Adrenal gland (tissue), 19 donors: ENCODE measurements at places on chromosomes 16 and 17. TPM values are rescaled to one million over a fixed set of nuclear protein-coding genes. Genes with fewer than 3 reads are reported as not detected.

- DNase-seq = no peak
- no peak overlapping the region for H3K4me3 ChIP-seq
- no peak overlapping the region for H3K27ac ChIP-seq
- no peaks in the 10 kb centered on the region for H3K36me3 ChIP-seq
- peaks cover 16% of the 10 kb centered on the region for H3K4me1 ChIP-seq
Measured at GRCh38 chr17:50423553-50424159, 2.4 kb upstream of the ACSF2 start.

GRCh38 chr17:71632328-71632727, 488.5 kb upstream of the SOX9 start:
- no peaks in the 10 kb centered on the region for H3K4me1 ChIP-seq
- H3K27ac ChIP-seq = no peak overlapping the region
- H3K4me3 ChIP-seq = no peak overlapping the region
- H3K27me3 ChIP-seq = no peaks in the 10 kb centered on the region
- H3K36me3 ChIP-seq = no peaks in the 10 kb centered on the region
- no peak for DNase-seq

- no peak for DNase-seq
- H3K27me3 ChIP-seq = no peaks in the 10 kb centered on the region
- no peak overlapping the region for H3K27ac ChIP-seq
- no peak overlapping the region for H3K4me3 ChIP-seq
- peaks cover 27% of the 10 kb centered on the region for H3K4me1 ChIP-seq
- peaks cover 37% of the 10 kb centered on the region for H3K36me3 ChIP-seq
Measured at GRCh38 chr17:21030375-21030774, 12.4 kb downstream of the USP22 start.

GRCh38 chr16:29806641-29807425, 504 bp downstream of the MAZ start:
- peaks cover 29% of the 10 kb centered on the region for H3K4me1 ChIP-seq
- peak; percentile 80 for DNase-seq
- H3K36me3 ChIP-seq = no peaks in the 10 kb centered on the region

NPIPA5 gene
- polyA plus RNA-seq = 169 TPM

GRCh38 chr17:79851461-79851817, 12.2 kb upstream of the CBX4 start:
- no peak overlapping the region for H3K27ac ChIP-seq
- peaks cover 6% of the 10 kb centered on the region for H3K27me3 ChIP-seq
- no peak overlapping the region for H3K4me3 ChIP-seq
- H3K4me1 ChIP-seq = no peaks in the 10 kb centered on the region
- DNase-seq = no peak

CASKIN1 gene
- polyA plus RNA-seq = 5.2 TPM

DNA sequence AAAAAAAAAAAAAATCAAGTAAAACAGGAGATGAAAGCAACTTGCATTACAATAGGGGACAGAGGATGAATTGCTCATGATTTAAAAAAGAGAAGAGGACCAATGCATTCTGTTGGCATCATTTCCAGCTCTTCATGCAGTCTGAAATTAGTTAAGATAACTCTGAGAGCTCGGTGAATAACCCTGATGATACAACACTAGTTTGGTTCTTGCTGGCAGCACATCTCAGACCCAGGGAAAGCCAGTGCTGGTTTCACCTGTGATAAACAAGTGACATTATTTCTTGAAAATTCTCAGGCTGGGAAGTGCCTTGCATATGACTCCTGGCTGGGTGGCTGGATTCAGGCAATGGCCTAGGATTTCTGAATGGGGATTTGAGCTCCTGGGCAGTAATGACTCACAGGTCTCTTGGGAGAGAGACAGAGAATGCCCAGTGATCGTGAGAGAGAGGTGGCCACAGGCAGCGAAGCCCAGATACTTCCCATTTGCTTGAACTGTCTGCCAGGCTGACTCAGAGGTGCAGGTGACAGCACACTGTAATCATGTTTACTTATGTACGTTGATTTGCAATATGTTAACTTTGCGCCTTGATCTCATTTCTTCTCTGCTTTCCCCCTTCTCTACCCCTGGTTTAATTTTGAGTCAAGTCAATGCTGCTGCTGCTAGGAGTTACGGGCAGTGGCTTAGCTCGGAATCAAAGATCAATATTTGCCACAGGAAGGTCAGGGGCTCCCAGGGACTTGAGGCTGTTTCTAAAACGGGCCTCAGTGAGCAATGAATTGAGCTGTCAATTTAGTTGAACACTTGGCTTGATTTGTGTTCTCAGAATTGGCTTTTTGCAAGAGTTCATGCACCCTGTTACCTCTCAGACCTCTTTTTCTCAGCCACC, 27.1 kb downstream of the ARSG start:
- no peaks in the 10 kb centered on the region for H3K36me3 ChIP-seq
- no peak overlapping the region for H3K4me3 ChIP-seq
- DNase-seq = peak; percentile 85
- peak overlapping the region; percentile 81 for H3K27ac ChIP-seq
- no peaks in the 10 kb centered on the region for H3K27me3 ChIP-seq
- peaks cover 10% of the 10 kb centered on the region for H3K4me1 ChIP-seq

ADAP2 gene
- 15.7 TPM for polyA plus RNA-seq

ACSM5 gene
- 1.9 TPM for polyA plus RNA-seq

ENKD1 gene
- polyA plus RNA-seq = 3.0 TPM

DNA sequence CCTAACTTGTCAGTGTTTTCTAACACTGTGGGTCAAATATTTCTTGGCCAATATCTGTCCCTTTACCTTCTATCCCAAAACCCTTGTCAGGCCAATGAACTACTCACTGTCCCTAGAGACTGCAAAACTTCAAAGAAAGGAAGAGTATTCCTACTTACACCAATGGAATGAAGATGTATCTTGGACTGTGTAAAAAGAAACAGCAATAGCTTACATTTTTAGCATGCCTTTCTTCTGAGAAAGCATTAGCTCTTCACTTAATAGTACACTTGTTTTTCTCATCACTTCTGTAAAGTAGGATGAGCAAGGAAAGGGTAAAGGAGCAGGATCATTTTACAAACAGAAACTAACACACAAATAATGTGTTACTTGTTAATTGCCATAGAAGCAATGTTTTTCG, 73.9 kb downstream of the STH start:
- H3K4me3 ChIP-seq = no peak overlapping the region
- no peak for DNase-seq
- H3K27ac ChIP-seq = no peak overlapping the region
- peaks cover 13% of the 10 kb centered on the region for H3K4me1 ChIP-seq
- peaks cover 5% of the 10 kb centered on the region for H3K36me3 ChIP-seq
- H3K27me3 ChIP-seq = no peaks in the 10 kb centered on the region

NOTUM gene
- polyA plus RNA-seq = not detected

HOXB4 gene
- polyA plus RNA-seq = 3.1 TPM
